Left lung (tissue), 14 donors: ENCODE measurements at places on chromosomes 6 and 20. TPM values are rescaled to one million over a fixed set of nuclear protein-coding genes. Genes with fewer than 3 reads are reported as not detected.

The L3MBTL1 gene
- total RNA-seq: 8.7 TPM

The DAAM2 gene
- total RNA-seq: 67.6 TPM

The RAB5IF gene
- total RNA-seq: 167 TPM

The SOX18 gene
- total RNA-seq: 40.3 TPM

The EBF4 gene
- total RNA-seq: 10.0 TPM

The FAM83C gene
- total RNA-seq: not detected

The RUNX2 gene
- 5.9 TPM for total RNA-seq

The ZBTB46 gene
- total RNA-seq: 11.3 TPM

The ZBP1 gene
- total RNA-seq: 1.0 TPM

The VIP gene
- total RNA-seq: 1.4 TPM

The GNRH2 gene
- total RNA-seq: 0.63 TPM

The FRK gene
- 16.1 TPM for total RNA-seq

The GPLD1 gene
- total RNA-seq: 2.7 TPM

- no peaks in the 10 kb centered on the region for H3K36me3 ChIP-seq
- no peak overlapping the region for H3K4me3 ChIP-seq
- no peak for DNase-seq
- H3K4me1 ChIP-seq: no peaks in the 10 kb centered on the region
- no peaks in the 10 kb centered on the region for H3K27me3 ChIP-seq
- H3K27ac ChIP-seq: no peak overlapping the region
These were observed 149.7 kb upstream of the TNFAIP3 start for GRCh38 chr6:137717074-137718073.

DNA sequence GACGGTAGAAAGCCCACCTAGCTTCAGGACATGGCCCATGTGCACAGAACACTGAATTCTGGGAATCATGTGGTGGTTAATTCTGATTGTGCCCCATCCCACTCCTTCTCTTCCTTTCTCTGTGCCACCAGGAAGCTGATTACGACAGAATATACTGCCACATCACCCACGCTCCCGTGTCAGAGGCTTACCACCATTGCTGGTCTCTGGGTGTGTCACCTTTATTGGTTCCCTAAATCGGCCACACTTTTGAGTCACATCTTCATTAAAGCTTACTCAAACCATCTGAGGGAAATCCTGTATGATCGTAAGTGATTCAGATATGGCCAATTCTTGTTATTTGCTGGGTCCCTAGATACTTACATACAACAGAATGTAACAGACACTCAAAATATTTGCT, 3.1 kb downstream of the TRMT6 start:
- peak overlapping the region; percentile 56 for H3K27ac ChIP-seq
- H3K4me3 ChIP-seq: no peak overlapping the region
- no peaks in the 10 kb centered on the region for H3K36me3 ChIP-seq
- no peak for DNase-seq

DNA sequence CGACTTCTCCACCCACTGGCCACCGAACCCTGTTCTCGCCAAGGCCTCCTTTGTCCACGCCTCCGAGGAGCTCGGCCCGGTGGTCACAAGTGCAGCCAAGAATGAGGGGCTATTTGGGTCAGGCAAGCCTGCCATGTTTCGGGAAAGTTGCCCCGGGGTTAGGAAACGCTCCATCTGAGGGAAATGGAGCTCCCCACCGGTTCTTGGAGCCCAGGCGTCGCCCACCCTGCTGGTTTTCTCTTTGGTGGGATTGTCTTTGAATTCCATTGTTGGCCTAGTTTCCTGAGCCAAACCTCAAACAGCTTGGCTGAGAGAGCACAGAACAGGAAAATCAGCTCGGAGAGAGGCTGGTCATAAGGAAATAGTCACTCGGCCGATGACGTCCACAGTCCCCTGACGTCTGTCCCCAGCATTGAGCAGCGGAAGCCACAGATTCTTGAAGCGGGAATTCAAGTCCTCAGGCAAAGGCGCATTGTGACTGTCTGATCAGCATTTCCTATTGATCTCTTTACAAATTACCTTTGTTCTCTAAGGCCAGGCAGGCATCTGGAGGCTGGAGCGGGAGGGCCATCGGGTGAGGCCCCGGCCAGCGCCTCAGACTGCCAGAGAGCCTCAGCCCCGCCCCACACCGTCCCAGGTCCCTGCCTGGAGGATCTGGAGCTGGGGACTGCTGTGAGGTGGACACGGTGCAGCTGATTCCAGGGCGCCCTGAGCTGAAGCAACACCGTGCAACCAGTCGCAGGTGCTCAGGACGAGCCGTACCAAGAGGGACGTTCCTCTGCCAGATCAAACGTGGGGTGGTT, 138.6 kb downstream of the DLL1 start:
- no peaks in the 10 kb centered on the region for H3K36me3 ChIP-seq
- no peaks in the 10 kb centered on the region for H3K27me3 ChIP-seq
- H3K27ac ChIP-seq: peak overlapping the region; percentile 76
- no peak overlapping the region for H3K4me3 ChIP-seq
- DNase-seq: peak; percentile 47

- H3K27ac ChIP-seq: peak overlapping the region; percentile 83
- H3K36me3 ChIP-seq: peaks cover 15% of the 10 kb centered on the region
- DNase-seq: peak; percentile 66
- peaks cover 3% of the 10 kb centered on the region for H3K4me1 ChIP-seq
These were observed 504 bp downstream of the VPS16 start for GRCh38 chr20:2840967-2841531.

- H3K27me3 ChIP-seq: no peaks in the 10 kb centered on the region
- H3K4me3 ChIP-seq: peak overlapping the region; percentile 84
- no peak for DNase-seq
- peaks cover 61% of the 10 kb centered on the region for H3K4me1 ChIP-seq
- no peaks in the 10 kb centered on the region for H3K36me3 ChIP-seq
- H3K27ac ChIP-seq: peak overlapping the region; percentile 96
These were observed 1.2 kb downstream of the NCOA5 start for GRCh38 chr20:46088409-46089166.

DNA sequence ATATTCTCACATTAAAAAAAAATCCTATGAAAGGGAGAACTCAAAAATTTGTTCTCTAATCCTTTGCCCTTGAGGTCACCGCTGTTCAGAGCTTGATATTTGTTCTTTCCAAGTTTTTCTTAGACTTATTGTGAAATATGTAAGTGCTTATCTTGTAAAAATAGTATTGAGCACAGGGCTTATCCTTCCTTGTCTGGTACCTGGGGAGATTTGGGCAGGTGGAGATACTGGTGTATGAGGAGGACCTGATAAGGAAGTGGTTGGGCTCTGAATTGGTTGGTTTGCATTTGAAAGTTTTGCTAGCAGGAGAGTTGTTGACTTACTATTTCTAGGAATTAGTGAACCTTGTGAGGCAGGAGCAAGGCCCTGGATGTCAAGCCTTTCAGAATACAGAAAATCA, 28.9 kb upstream of the ANKEF1 start:
- no peaks in the 10 kb centered on the region for H3K27me3 ChIP-seq
- peaks cover 3% of the 10 kb centered on the region for H3K4me1 ChIP-seq
- H3K27ac ChIP-seq: no peak overlapping the region
- H3K4me3 ChIP-seq: no peak overlapping the region

- DNase-seq: no peak
- H3K4me1 ChIP-seq: peaks cover 10% of the 10 kb centered on the region
- H3K27me3 ChIP-seq: no peaks in the 10 kb centered on the region
- H3K36me3 ChIP-seq: no peaks in the 10 kb centered on the region
- no peak overlapping the region for H3K4me3 ChIP-seq
- H3K27ac ChIP-seq: peak overlapping the region; percentile 61
These were observed 179.6 kb upstream of the CCN2 start for GRCh38 chr6:132130626-132131298.

- no peaks in the 10 kb centered on the region for H3K27me3 ChIP-seq
- DNase-seq: no peak
- peaks cover 25% of the 10 kb centered on the region for H3K4me1 ChIP-seq
- H3K27ac ChIP-seq: no peak overlapping the region
- no peaks in the 10 kb centered on the region for H3K36me3 ChIP-seq
These were observed 12.0 kb downstream of the TTI1 start for GRCh38 chr20:38021087-38021772.

DNA sequence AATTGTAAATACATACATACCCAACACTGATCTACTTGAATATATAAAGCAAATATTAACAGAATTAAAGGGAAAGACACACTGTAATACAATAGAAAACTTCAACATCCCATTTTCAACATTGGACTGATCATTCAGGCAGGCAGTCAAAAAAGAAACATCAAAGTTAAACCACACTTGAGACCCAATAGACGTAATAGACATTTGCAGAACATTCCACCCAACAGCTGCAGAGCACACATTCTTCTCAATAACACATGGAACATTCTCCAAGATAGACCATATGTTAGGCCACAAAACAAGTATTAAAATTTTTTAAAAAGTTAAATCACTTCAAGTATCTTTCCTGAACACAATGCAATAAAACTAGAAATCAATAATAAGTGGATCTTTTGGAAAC, 698.2 kb downstream of the COL12A1 start:
- no peaks in the 10 kb centered on the region for H3K4me1 ChIP-seq
- DNase-seq: no peak
- H3K27me3 ChIP-seq: no peaks in the 10 kb centered on the region
- H3K36me3 ChIP-seq: no peaks in the 10 kb centered on the region

- no peaks in the 10 kb centered on the region for H3K4me1 ChIP-seq
- H3K36me3 ChIP-seq: no peaks in the 10 kb centered on the region
- no peak overlapping the region for H3K27ac ChIP-seq
These were observed 13.2 kb downstream of the BPIFB1 start for GRCh38 chr20:33296206-33296605.

- no peak overlapping the region for H3K4me3 ChIP-seq
- no peaks in the 10 kb centered on the region for H3K4me1 ChIP-seq
- no peak overlapping the region for H3K27ac ChIP-seq
These were observed 379.0 kb downstream of the EPHA7 start for GRCh38 chr6:93040375-93040774.

GRCh38 chr20:53870426-53871315, 199.7 kb downstream of the BCAS1 start:
- no peak overlapping the region for H3K27ac ChIP-seq
- no peaks in the 10 kb centered on the region for H3K36me3 ChIP-seq
- no peak for DNase-seq
- H3K4me3 ChIP-seq: no peak overlapping the region
- H3K4me1 ChIP-seq: peaks cover 10% of the 10 kb centered on the region

DNA sequence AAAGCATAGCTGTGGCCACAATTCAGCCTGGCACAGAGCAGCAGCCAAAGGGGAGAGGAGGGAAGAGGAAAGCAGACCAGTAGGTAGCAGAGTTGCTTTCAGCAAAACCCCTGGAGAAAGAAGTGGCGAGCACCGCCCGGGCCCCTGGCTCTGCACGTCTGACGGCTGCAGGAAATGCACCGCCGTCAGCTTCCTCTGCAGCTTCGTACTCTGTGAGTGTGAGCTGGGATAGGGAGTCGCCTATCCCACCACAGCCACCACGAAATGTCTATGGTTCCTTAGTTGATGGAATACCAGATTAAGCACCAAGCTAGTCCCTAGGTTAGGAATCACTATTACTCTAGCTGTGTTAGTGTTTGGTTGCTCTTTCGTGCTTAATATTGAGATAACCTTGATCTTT, 79.9 kb upstream of the NAA20 start:
- H3K4me3 ChIP-seq: no peak overlapping the region
- peaks cover 93% of the 10 kb centered on the region for H3K4me1 ChIP-seq
- H3K27me3 ChIP-seq: no peaks in the 10 kb centered on the region
- H3K36me3 ChIP-seq: peaks cover 16% of the 10 kb centered on the region
- peak overlapping the region; percentile 77 for H3K27ac ChIP-seq

GRCh38 chr6:34544776-34545471, 11.2 kb downstream of the SPDEF start:
- no peaks in the 10 kb centered on the region for H3K27me3 ChIP-seq
- H3K36me3 ChIP-seq: no peaks in the 10 kb centered on the region
- H3K4me3 ChIP-seq: no peak overlapping the region

DNA sequence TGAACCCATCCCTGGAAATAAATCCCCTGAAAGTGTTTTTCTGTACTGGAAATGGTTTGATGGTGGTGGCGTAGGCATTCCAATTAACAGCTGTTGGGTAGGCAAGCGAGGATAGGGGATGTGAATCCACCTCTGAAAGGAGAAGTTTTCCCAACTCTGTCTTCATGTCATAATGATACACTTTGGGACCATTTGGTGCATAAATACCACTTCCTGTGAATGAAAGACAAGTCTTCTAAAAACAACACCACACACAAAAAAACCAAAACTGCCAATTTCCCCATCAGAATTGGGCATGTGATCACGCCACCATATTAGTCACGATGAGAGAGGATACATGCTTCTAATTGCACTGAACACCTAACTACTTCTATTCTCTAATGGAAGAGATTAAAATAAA, 6.4 kb downstream of the VNN2 start:
- H3K27ac ChIP-seq: peak overlapping the region; percentile 16
- peaks cover 10% of the 10 kb centered on the region for H3K36me3 ChIP-seq
- H3K4me3 ChIP-seq: no peak overlapping the region

DNA sequence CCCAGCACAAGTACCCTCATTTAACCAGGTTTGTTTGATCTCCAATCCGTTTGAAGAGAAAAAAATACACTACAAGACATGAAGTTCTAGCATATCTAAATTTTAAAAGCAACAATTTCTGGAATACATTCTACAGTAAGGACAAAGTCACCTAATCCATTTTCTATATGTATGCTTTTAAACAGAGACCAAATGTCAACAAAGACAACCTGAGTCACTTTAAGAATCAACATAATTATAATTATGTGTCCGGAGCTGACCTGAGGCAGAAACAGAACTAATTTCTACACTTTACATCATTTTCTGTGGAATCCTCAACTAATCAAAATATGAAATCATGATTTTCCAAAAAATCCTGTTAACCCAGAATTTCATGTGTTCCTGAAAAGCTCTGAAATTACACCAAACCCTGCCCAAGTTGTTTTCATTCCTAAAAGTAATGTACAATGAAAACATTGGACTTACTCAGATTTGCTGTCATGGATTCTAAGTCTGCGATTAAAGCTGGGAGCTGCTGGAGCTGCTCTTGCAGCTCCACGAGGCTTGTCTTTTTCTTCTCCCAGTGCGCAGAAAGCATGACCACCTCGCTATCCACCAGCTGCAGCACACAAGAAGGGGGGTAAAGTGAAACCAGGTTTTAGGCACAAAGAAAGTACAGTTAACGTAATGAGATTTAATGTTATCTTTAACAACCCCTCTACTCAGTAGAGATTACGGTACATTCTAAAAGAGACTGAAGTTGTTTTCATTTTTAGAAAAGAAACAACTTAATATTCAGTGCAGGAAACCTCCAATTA, 35.8 kb downstream of the DTNBP1 start:
- no peak for DNase-seq
- H3K27me3 ChIP-seq: no peaks in the 10 kb centered on the region
- H3K4me1 ChIP-seq: peaks cover 4% of the 10 kb centered on the region

DNA sequence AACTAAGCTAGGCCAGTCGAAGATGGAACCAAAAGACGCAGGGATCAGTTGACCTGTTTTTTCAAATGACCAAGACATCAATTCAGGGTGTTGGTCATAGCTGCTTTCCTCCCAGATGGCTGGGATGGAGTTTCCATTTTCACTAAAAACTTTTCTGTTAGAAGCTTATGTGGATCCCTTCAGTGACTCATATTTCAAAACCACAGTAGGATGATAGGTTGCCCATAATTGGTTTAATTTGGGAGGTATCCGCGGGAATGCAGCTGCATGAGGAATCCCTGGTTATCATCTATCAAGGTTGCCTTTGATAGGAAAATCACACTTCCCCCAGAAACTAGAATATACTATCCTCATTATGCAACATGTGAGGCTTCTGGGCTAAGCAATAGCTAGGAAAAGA, 150.9 kb upstream of the MLIP start:
- no peak overlapping the region for H3K4me3 ChIP-seq
- no peak for DNase-seq
- H3K36me3 ChIP-seq: no peaks in the 10 kb centered on the region
- H3K27me3 ChIP-seq: no peaks in the 10 kb centered on the region
